ENCODE measurements at places on chromosomes 5 and 9. TPM values are rescaled to one million over a fixed set of nuclear protein-coding genes. Genes with fewer than 3 reads are reported as not detected.

The IFNA2 gene
- not detected for polyA plus RNA-seq

The UBE2QL1 gene
- 0.72 TPM for polyA plus RNA-seq

The PCDHGA3 gene
- polyA plus RNA-seq = 0.87 TPM

The EGFLAM gene
- polyA plus RNA-seq = 2.4 TPM

The PCA3 gene
- polyA plus RNA-seq = 0.07 TPM

The SPINK7 gene
- polyA plus RNA-seq = not detected
